Mammary epithelial cell (primary cell): ENCODE measurements at places on chromosomes 3 and 15. TPM values are rescaled to one million over a fixed set of nuclear protein-coding genes. Genes with fewer than 3 reads are reported as not detected.

GRCh38 chr3:37262816-37263393 lies 88.5 kb upstream of the LRRFIP2 start:
- DNase-seq, result peak; percentile 72

DNA sequence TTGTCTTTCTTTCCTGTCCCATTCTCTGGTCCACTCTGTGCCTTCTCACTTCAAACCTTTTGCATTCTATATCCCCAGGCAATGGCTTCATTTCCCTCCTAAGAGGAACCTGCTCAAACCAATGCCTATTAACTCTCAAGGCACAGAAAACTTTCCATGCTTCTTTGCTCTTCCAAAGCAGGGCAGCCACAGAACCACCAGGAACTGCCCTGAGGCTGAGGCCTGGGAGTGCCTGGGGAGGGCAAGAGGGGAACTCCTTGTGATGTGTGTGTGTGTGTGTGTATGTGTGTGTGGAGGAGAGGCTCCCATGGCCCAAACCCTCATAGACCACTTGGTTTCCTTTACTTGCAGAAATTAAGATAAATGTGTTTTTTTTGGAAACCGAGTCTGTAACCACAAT lies 14.1 kb upstream of the PGPEP1L start:
- DNase-seq, result no peak

DNA sequence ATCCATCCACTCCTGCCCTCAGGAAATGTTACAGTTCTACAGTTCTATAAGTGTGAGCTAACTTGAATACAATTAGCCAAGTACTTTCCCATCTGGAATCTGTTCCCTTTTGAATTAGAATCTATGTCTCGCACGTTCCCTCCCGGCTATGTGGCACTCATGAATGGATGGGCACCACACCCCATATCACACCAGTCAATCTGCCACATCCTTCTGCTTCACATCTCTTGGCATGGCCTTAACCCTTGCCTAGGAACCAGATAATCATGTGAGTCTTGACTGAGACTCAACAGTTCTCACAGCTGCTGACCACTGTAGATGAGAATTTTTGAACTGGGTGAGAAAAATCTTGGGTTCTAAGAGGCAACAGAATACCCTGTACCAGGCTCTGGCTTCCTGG lies 180.2 kb downstream of the TNIK start:
- DNase-seq, result no peak

DNA sequence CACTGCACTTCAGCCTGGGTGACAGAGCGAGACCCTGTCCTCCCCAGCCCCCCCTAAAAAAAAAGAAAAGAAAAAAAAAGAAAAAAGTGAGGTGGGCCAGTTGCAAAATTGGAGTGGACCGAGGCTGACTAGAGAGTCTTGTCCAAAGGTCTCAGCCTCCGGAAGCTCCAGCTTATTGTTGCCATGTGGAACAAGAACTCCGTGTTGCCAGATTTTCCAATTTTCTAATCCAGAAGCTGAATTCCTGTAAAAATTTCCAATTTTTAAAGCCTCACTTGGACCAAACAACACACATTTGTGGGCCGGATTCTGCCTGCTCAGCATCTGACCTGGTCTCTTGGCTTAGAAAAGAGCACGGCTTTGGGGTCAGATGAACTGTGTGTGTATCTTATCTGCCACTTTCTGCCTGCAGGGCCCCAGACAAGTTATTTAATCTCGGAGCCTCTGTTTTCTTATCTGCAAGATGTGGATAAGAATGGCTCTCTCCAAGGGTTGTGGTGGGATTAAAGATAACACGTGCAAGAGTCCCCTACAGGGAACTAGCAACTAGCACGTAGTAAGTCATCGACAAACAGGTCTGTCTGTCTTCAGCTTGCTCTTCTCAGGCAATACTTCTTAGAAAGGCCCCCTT lies 73.7 kb upstream of the TLE3 start:
- no peak for DNase-seq

DNA sequence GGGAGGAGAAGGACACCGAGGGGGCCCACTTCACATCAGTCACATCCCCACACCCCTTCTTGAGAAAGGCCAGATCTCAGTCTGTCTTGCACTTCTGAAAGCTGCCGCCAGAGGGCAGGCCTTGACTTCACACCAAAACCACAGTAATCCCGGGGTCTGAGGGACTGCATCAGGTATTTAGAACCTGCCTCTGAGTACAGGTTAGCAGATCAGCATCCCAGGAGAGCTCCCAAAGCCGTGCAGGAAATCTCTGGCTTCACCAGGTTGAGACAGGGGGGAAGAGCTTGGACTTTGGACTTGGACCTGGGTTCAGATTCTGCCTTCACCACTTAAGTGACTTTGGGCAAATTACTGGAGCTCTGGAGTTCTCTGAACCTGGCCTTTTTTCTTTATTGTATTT lies 50.3 kb downstream of the LHFPL4 start:
- DNase-seq, result peak; percentile 39

DNA sequence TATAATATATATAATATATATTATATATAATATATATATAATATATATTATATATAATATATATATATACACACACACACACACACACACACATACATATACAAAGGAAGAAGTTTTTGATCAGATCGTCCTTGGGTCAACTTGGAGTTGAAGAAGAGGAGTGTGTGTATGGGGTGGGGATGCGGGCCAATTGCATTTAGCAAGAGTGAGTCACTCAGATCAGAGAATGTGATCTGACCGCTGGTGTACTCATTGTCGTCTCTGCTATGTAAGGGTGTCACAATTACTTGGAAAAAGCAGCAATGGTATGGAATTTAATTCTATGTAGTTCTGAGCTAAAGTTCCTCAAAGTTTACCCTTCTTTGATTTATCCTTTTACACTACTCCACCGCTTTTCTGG lies 4.6 kb upstream of the VGLL3 start:
- DNase-seq, result peak; percentile 74

- no peak for DNase-seq
Measured at GRCh38 chr15:68629519-68630210, 50.9 kb downstream of the CORO2B start.

GRCh38 chr15:26873846-26874245 lies 7.0 kb downstream of the GABRA5 start:
- no peak for DNase-seq

DNA sequence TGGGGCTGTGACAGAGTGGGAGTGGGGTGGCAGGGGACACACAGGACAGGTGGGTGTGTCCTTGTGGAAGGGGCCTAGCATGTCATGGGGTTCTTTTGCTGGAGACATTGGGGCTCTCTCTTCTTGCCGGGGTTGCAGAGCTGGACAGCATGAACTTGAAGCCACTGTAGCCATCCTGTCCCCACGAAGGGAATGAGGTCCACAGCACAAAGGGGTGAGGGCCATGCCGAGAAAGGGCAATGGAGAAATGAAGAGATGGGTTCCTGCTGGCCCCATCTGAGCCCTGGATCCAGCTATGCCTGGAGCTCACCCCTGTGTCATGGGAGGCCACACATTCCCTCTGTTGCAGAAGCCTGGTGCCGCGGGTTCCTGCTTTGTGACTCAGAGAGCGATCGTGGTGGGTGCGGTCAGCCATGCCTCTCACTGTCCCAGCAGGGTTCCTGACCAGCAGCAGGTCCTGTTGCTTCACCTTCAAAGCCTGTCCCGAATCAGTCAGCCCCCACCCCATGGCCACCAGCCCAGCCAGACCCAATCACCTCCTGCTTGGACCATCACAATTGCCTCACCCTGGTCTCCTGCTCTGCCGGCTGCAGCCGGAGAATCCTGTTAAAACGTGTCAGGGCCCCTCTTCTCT lies 50.0 kb downstream of the DNAJB8 start:
- DNase-seq, result peak; percentile 77

DNA sequence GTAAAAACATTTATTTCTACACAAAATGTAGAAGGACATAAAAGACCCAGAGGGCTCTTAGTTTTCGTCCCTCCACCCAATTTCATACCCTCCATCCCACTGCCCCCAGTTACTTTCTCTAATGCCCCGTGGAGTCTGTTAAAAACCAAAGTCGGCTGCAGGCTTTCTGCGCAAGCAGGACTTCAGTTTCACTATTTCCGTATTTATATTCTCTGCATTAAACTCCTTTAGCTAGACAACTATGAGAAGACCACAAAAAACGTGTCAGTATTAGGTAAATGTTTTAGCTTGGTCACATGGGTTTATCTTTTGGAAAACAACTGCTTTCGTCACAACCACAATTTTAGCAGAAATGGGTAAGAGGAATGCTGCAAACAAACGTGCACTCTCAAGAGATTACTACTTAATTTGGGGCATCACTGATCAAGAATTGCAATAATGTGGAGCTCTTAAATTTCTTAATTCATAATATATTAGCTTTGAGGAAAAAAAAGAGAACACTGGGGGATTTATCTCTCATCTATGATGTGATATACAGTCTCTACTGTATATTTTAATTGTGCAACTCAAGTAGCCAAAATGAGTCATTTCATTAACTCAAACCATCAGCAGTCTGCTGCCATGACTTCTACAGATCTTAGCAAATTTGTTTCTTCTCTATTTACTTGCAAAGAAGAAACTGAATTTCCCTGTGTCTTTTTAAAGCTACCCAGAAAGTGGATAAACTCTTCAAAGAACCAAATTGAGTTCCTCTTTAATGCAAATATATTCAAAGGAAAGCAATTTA lies 740 bp upstream of the NSMCE3 start:
- DNase-seq, result peak; percentile 28

DNA sequence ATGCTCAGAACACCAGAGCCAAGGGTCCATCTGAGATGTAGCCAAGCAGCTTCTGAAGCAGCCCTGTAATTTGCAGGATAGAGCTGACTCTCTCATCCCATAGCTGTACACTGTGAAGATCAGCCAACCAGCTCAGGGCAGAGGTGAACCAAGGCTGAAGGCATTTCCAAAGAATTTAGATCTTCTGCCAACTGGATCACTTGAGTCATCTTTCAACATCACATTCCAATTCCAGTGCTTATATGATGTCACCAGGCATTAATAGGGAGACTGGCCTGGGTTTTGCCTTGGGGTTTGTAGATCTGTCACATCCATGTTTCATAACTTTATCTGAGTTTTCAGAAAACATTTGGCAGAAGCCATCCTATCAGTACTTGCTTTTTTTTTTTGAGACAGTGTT lies 98.2 kb downstream of the NR2F2 start:
- peak; percentile 70 for DNase-seq

- DNase-seq, result no peak
Measured at GRCh38 chr3:119437691-119438258, 25.6 kb downstream of the TMEM39A start.

- no peak for DNase-seq
Measured at GRCh38 chr3:55631766-55632331, 144.7 kb upstream of the WNT5A start.

DNA sequence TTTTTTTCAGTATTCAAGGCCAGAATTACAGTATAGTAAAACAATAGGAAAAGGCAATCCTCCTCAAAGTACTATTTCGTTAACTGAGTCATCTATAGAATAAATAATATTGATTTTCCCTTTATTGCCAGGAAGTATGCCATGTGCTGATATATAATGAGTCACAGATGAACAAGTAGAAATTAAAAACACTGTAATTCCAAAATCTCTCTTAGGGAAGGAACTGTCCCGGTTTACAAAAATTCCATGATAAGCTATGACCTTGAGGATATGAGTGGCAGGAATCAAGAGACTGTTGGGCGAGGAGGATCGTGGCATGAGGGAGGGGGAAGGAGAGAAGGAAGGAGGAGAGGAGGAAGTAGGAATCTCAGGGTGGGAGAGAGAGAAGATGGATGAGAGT lies 166.0 kb upstream of the ICE2 start:
- no peak for DNase-seq

DNA sequence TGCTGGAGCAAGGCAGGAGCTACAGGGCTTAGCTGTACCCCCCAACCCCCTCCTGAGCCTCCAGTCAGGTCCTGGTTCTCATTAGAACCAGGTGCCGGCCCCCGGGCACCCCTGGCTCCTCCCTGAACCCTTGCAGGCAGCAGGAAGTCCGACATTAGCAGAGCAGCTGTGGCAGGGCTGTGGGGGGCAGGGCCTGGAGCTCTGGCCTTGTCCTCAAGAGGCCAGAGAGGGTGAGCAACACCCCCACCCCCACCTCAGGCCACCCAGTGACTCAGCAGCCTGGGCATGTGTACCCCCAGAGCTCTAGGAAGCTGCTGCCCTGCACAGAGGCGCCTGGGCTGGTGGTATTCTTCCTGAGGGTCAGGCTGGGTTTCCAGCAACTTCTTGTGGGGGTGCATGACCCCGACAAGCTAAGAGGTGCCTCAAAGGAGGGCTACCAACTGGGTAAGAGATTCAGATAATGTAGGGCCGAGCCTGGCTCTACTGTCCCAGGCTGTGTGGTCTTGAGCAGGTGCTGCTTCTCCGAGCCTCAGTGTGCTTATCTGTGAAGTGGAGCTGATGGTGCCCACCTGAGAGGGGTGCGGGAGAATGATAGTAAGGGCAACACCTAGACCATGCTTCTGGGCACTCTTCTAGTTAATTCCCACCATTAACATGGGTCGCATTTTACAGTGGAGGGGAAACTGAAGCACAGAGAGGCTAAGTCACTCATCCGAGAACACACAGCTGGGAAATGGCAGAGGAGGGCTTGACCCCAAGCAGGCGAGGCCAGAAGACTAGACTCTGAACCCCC lies 16.0 kb downstream of the H1-8 start:
- DNase-seq, result no peak

GRCh38 chr15:48352474-48353072 lies 21.3 kb downstream of the DUT start:
- peak; percentile 47 for DNase-seq

DNA sequence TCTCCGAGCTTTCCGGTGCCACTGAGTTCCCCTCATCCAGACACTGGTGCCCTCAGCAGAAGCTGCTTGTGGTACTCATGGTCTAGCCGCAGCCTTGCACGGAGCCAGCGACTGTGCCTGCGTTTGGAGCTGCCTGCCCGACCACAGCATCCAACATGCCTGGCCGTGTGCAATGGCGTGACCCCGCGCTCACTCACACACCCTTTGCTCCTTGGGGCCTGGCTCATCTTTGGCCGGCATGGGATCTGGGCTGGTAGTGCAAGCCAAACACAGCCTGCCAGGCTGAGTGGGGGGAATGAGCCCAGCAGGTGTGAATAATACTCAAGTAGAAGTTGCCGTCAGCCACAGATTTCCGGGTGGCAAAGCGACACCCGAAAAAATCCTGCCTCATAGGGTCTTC lies 1178.7 kb upstream of the GBE1 start:
- no peak for DNase-seq

- DNase-seq, result no peak
Measured at GRCh38 chr3:168865022-168865551, 769.4 kb upstream of the GOLIM4 start.

- DNase-seq, result no peak
Measured at GRCh38 chr3:72682936-72683452, 165.3 kb downstream of the SHQ1 start.

DNA sequence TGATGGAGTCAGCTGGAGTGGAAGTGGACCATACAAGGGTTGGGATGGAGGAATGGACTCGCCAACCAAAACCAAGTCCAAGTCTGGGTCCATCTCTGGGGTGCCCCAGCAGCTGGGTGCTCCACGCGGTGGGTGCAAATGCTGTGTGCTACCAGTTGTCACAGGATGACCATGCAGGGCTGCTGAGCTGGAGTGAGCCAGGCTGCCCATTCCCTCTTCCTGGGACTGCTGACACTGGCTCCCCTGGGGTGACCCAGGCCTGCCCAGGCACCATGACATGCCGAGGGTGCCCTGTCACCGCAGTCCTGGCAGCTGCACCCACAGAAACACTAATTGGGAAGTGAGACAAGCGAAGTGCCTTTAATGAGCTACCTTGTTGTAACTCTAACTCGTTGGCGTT lies 140.2 kb downstream of the TPRA1 start:
- DNase-seq, result no peak

The ZNF660 gene
- 0.24 and 0.51 TPM in 2 replicates for total RNA-seq

The TUSC7 gene
- total RNA-seq, result not detected in 2 replicates

The CLRN1 gene
- total RNA-seq, result not detected in 2 replicates

The CIDEC gene
- total RNA-seq, result 0.17 TPM

The ANKRD63 gene
- total RNA-seq, result not detected

The SUCLG2 gene
- 25.8 TPM for total RNA-seq
